Tibial nerve (tissue), 4 donors: ENCODE measurements at places on chromosomes 11 and 22. TPM values are rescaled to one million over a fixed set of nuclear protein-coding genes. Genes with fewer than 3 reads are reported as not detected.

Gene CD248
- total RNA-seq: 29.9 TPM

Gene IGLL1
- total RNA-seq: not detected

Gene CARD18
- total RNA-seq: not detected

Gene TTC36
- total RNA-seq: 9.0 TPM

Gene IL18
- total RNA-seq: 29.0 TPM

Gene TEAD1
- 128 TPM for total RNA-seq

Gene LMO2
- 13.8 TPM for total RNA-seq

Gene ARHGAP20
- total RNA-seq: 8.8 TPM

Gene E2F8
- not detected for total RNA-seq

Gene CARD16
- 1.5 TPM for total RNA-seq

Gene OR2AG2
- total RNA-seq: not detected

Gene FJX1
- total RNA-seq: 1.5 TPM

Gene DUSP8
- 1.9 TPM for total RNA-seq

Gene HDHD5
- 42.5 TPM for total RNA-seq

Gene B3GAT1
- total RNA-seq: 10.5 TPM
